ENCODE measurements at places on chromosomes 7 and 10.

- DNase-seq: no peak
These were observed 31.1 kb upstream of the IMMP2L start for GRCh38 chr7:111593343-111593742.

DNA sequence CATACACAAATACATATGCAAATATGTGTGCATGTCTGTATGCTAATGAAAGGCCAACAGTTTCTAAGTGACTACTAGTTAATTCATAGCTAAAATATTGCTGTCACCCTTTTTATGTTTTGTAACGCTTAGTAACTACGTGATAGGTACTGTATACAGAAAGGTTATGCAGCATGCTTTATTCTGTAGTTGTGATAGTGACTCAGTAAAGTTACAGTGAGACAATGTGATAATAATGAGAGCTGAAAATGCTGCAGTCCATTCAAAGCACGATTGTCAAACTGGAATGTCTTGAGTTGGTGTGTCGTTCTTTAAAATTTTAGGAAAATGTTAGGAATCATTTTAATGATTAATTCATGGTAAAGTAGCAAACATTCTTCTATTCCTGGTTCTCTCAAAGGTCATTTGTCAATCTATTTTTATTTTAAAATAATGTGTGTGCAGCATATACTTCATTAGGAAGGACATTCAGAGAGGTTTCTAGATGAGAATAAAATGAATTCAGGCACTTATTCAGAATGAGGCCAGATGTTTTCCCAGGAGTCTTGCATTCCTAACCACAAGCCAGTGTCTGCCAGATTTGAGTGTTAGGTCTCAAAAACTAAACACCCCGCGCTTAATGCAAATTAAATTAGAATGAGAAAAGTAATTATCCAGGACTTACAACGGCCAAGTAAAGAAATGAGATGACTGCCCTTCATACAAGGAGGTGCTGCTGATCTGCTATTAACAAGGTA is 408.8 kb upstream of the FZD8 start:
- no peak for DNase-seq

DNA sequence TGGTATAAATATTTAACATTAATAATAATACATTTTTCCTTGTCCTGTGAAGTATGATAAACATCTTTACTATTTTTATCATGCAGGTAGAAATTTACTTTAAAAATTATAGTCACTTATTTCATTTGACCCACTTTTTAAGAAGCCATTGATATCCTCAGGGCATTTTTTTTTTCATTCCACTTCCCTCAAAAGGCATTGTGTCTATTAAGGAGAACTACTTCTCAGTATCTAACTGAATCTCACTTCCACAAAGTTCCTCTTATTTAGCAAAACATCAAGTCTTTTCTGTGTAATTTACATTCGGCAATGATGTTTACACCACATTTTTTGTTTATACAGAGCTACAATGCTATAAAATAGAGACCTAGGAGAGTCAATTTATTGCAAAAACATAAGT is 388.2 kb upstream of the AKR1E2 start:
- no peak for DNase-seq

DNA sequence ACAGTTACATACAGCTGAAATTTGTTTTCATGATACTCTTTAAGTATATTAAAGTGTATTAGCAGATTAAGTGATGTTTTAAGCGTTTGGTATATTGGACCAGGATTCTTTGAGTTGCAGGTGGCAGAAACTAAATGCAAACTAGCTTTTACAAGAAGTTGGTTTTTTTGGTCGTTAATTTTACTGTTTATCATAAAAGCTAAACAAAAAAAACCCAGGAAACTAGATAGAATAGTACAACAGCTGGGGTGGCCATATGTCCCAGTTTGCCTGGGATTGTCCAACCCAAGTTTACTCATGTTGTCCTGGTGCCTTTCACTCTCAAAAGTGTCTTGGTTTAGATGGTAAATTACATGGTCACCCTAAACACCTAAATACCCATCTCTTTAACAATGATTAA is 108.7 kb downstream of the PHTF2 start:
- DNase-seq: no peak

- DNase-seq: no peak
These were observed 19.9 kb downstream of the STMP1 start for GRCh38 chr7:135682191-135682590.

DNA sequence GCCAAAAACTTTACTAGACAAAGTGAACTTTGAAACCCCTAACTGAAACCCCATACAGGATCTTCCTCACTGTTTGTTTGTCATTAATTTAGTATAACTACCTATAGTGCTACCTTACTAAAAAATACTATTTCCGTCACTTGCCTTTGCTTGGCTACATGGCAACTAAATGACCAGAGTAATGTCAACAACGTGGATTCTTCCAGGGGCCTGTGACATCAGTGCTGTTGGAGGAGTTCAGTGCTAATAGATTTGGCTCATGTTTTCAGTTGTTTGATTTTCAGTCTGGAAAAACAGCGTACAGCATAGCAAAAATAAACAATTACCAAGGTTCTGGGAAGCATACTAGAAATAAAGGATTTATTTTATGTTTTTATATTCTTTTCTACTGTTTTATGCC is 3.0 kb upstream of the ASB15 start:
- DNase-seq: no peak

- no peak for DNase-seq
These were observed 359.9 kb downstream of the GLRX3 start for GRCh38 chr10:130495891-130496636.

DNA sequence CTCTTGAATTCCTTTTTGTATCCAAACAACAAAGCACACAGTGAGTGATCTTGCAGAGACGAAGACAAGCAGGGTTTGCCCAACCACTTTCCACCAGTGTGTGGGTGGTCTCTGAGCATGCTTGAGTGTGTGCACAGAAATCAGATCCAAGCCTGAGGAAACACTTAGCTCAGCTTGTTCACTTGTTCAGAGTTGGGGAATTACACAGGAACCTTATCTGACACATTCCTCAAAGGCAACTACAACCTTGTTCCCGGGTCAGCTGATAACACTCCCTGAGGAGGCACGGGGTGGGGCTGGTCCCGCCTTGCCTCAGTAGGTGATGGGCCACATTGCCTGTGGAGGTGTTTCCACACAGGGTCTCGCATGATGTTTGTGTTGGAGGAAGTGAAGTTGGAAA is 216.9 kb downstream of the DYNC1I1 start:
- no peak for DNase-seq

- DNase-seq: no peak
These were observed 204.1 kb downstream of the TRIL start for GRCh38 chr7:28754027-28754426.

DNA sequence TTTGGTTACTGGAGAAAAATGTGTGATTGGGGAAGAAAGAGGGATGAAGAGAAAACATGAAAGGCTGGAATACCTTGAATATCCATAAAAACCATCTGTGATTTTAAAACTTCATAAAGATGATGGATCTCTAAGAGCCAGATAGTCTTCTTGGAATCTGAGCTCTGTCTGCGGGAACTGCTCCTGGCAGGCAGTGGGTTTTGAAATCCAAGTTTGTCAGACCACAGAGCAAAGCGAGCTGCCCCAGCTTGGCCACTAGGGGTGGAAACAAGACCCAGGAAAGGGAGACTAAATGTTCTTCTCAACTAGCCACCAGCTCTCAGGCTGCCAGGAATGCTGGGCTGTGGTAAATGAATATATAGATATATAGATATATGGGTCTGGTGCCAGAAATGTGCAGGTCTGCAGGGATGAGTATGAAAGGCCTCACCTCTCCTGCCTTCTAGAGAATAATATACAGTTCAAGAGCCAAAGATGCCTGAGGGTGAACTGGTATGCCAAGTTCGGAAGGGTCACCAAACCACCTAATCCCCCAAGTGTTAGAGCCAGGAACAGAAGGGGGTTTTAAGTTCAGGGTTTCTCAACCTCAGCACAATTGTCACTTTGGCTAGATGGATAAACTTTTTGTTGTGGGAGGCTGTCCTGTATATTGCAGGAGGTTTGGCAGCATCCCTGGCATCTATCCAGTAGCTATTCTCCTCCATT is 208.8 kb downstream of the KCNMA1 start:
- DNase-seq: no peak

DNA sequence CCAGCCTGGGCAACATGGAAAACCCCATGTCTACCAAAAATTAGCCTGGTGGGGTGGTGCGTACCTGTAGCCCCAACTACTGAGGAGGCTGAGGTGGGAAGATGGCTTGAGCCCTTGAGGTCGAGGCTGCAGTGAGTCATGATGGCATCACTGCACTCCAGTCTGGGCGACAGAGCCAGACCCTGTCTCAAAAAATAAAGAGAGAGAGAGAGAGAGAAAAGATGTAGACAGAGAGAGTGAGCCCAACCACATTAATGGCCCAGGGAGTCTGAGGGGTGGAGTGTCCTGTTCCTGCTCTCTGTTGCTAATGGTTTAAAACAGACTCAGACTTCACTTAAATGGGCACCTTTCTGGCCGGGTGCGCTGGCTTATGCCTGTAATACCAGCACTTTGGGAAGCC is 455.7 kb upstream of the GALNT17 start:
- DNase-seq: no peak

- no peak for DNase-seq
These were observed 120.0 kb downstream of the ADAM12 start for GRCh38 chr10:126268013-126268920.

DNA sequence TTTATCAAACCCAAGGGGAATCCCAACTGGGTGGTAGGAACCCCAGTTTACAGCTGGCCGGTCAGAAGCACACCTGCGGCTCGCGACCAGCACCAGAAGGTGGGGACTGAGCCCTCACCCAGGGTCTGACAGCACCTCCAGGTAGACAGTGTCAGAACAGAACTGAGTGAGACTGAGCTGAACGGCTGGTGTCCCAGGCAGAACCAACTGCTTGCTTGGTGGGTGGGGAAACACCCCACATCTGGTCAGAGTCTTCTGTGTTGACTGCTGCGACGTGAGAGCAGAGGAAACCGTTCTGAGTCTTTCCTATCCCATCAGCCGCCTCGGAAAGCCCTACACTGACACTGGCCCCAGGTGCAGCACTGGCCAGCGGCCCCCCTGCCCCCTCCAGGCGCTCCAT is 160.7 kb downstream of the MAD1L1 start:
- no peak for DNase-seq

GRCh38 chr7:18290223-18290622 is 205.3 kb upstream of the HDAC9 start:
- DNase-seq: no peak

All from NCI-H524 treated with DMSO at 0.1 percent for 48 hours (cell line).